Omental fat pad (tissue), 4 donors: ENCODE measurements at places on chromosomes 3 and 15. TPM values are rescaled to one million over a fixed set of nuclear protein-coding genes. Genes with fewer than 3 reads are reported as not detected.

DNA sequence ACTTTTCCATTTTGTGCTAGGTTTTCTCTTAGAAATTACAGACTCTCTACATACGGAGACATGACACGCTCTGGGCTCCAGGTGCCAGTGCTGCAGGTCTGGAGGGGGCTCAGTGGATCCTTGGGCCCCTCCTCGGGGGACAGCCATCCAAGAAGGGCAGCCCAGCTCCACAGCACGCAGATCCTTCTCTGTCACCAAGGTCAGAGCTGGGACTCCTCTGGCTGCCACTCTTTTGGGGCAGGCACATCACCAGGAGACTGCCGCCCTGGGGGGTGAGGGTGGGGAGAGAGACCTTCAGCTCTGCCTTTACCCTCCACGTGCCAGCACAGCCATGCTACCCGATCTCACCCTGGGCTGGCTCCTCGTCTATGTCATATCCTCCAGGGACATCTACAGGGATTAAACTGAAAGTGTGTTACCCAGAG lies 65.6 kb downstream of the ATP10A start:
- DNase-seq, result no peak

GRCh38 chr3:18398448-18398847 lies 26.7 kb downstream of the SATB1 start:
- DNase-seq, result no peak

DNA sequence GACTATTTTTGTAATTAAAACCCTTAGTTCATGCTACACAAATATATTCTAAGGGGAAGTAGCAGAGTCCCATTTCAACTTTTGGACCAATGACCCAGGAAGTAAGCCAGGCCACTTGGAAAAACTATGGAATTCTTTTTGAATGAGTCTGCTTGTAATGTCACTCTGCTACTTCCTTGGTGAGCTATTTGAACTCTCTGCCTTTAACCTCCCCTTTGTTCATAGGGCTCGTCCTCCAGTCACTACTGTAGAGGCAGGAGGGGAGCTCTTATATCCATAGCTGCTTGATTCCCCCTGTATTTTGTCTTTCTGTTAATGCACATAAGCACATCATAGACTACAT lies 119.6 kb downstream of the UACA start:
- DNase-seq, result no peak

DNA sequence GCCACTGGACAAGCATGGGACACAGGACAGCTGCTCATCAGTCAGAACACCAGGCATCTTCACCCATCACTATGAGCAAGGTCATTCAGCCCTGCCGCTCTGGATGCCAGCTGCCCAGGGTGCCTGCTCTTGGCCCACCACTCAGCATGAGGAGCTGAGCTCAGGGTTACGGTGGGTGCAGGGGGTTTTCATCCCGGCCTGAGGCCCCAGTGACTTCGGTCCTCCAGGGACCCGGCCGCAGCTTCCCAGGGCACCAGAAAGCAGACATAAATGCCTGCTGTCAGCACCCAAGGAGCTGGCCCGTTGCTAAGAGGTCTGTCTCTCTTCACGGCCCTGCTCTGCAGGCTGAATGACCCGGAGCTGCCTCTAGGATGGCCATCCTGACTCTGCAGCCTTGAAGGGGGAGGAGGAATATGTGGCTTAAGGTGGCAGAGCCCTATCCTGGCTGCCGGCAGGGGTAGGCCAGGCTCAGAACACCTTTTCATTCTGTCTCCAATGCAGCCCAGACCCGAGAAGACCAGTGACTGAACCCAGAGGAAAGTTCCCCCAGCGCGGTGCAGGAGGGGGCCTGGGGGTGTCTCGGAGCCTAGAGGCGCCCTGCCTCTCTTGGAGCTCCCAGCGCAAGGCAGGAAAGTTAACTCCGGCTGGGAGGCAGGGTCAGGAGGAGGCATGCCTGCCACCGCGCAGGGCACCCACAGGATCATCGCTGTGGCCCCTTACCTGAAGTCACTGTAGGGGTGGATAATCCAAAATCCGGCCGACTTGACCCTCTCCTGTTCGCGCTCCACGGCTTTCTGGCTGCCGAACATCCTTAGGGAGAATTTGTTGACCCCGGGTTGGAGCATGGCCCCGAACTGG lies 1.8 kb downstream of the HCN4 start:
- DNase-seq, result no peak

- no peak for DNase-seq
Observed at GRCh38 chr3:121649645-121650044, 11.1 kb downstream of the HCLS1 start.

DNA sequence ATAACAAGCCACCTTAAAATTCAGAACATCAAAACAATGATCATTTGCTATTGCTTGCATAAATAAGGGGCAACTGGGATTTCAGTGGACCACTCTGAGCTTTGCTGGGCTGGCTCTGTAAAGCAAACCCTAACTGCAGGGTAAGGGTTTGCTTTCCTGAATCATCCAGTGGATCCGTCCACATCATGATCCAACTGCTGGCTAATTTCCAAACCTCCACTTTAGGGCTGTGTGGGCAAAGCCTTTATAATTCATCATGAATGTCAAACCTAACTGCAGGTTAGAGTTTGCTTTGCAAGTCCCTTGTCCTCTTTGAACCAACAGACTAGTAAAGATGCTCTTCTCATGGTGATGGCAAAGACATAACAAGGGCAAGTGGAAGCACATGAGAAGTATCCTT lies 76.1 kb downstream of the SYNPR start:
- no peak for DNase-seq

DNA sequence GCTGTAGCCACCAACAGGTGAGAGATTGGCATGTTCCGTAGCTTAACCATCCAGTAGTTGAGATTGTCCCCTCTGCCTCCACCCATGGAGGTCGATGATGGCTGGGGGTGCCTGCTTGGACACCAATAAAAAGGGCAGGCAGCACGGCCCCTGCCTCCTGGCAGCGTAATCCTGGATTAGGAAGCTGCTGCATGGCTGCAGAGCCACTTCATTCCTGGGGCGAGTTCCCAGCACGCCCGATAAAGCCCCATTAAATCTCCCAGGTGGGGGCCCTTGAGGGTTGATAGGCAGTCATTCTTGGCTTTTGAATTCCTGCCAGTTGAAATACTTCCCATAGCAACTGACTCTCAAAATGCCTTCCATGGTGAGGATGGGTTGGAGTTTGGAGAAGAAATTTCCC lies 67.8 kb downstream of the PLXNA1 start:
- no peak for DNase-seq

DNA sequence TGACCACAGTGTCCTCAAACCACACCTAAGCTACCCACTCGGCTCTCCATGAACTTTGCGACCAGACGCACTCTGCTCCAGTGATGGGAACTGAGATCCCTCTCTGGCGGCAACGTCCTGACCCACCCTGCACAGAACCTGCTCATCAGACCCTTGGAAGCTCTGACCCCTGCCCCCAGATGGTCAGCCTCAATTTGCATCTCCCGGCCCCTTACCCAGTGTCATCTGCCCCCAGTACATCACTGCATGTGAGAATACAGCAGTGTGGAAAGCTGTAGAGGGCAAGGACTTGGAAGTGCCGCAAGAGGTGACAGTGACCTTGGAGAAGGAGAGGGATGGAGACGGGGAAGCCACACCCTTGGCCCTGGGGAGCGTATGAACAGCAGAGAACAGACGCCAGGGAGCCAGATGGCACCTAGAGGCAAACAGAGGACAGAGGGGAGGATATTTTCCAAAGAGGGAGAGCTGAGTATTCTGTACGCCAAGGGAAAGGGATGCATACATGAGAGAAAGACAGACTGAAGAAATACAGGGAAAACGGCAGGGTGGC lies 192.0 kb downstream of the XXYLT1 start:
- DNase-seq, result no peak

DNA sequence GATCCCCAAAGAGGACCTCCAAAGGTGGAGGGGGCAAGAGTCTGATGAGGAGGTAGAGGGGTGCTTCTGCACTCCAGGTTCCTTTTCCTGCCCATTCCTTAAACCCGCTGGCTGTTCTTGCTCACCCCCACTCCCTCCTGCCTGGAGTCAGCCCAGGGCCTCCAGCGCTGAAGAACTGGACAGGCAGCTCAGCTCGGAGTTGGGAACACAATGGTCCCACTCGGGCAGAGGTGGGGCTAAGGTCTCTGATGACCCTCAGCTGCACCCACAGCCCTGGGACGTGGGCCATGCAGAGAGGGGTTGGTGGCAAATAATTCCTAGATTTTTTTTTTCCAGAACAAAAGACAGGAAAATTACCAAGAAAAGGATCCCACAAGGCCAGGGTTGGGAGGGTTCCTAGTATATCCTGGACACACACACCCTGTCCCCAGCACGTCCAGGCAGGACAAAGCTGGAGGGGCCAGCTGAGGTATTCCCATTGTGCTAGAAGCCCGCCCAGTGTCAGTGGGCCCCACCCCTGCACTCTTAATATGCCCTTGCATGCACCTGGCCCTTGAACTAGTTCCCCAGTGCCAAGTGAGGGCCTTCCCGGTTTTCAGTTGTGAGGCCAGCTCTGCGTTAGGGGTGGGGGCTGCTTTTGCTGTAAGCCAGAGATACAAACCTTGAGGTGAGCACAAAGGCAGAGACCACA lies 22.1 kb upstream of the IP6K2 start:
- DNase-seq, result no peak

- no peak for DNase-seq
Observed at GRCh38 chr3:38009807-38010591, 19.4 kb downstream of the VILL start.

- DNase-seq, result no peak
Observed at GRCh38 chr3:127867986-127868385, 45.7 kb upstream of the MGLL start.

- no peak for DNase-seq
Observed at GRCh38 chr15:80695099-80695910, at the start of gene ABHD17C. ABHD17C (plus strand) TSS chr15:80695310; CDS start chr15:80695430, 120 bp downstream.

DNA sequence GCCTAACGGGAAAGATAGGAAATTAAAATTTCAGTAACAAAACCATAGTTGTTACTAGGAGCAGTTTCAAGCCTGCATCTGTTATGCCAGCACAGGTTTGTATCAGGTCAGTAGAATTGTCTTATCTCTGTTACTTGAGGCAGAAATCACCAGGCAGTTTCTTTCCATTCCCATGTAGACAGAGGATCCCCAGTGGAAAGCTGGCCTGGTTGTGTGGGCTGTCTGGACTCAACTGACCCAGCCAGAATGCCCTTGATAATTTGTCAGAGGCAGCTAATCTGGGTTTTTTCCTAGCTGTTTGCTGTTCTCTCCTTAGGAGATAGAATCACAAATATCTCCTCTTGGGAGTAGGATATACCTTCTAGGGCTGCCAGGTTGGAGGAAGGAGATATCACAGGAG lies 1044.7 kb downstream of the IGSF11 start:
- DNase-seq, result no peak

DNA sequence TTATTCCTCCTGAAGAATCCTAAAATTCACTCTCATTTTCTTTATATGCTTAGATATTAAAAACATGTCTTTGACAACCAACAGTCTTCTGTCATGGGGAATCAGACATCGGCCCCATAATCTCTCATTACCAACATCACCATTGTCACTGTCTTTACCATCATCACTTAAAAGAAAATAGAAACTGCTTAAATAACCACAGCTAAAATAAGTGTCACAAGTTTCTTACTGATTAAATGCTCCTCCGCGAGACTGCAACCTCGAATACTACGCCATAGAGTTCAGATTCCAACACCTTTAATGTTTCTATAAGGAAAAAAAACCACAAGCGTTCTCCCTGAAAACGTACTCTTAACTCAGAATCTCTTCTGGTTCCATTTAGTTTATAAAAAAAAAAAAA lies 977.5 kb upstream of the CFAP20DC start:
- DNase-seq, result no peak

- no peak for DNase-seq
Observed at GRCh38 chr3:161854232-161854771, 357.7 kb downstream of the OTOL1 start.

DNA sequence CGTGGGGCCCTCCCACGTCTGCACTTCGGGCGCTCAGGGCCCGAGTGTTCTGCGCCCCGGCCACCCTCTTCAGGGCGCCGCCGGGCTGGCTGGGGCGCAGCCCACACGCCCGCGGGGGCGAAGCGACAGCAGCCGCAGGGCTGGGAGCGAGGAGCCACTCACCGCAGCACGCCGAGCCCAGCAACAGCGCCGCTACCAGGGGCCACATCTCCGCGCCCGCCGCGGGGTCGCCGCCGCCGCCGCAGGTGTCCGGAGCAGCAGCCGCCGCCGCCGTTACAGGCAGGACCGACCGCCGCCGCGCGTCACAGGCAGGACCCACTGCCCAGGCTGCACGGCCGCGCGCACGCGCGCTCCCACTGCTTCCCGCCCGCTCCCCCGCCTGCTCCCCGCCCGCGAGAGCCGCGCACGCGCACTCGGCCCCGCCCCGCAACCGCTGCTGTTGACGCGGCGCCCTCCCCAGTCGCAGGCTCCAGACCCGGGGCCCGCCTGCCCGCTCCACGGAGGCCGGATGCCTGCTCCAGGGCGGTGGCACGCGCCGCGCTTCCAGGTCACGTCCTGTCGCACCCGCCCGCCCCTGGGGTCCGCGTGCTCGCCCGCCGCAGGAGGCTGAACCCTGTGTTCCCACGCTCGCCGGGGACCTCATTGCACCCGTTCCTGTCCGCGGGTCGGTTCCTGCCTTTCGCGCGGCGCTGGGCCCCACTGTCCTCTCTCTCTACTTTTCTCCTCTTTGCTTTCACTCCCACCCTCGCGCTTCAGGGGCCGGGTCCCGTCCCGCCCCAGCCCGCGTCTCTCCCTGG lies at the start of gene CD47:
Gene CD47, minus strand, starts transcription at position 331 of the 797 bp plus-strand sequence. Its CDS starts 123 bp downstream, at position 208.
- peak; percentile 83 for DNase-seq

GRCh38 chr3:44171891-44172290 lies 69.8 kb upstream of the TOPAZ1 start:
- DNase-seq, result no peak

DNA sequence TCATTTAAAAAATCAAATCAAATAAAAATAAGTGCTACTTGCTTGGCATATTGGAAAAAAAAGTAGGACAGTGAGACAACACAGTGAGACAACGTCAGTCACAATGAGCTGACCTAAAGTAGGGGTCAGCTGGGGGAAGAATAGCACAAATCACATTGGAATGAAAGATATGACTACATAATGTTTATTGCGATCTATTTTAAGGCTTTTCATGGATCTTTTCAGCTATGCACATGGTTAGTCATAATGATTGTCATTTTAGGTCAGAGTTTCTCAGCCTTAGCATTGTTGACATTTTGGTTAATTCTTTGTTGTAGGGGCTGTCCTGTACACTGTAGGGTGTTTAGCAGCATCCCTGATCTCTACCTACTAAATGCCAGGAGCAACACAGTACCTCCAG lies 44.5 kb downstream of the CMSS1 start:
- DNase-seq, result no peak

DNA sequence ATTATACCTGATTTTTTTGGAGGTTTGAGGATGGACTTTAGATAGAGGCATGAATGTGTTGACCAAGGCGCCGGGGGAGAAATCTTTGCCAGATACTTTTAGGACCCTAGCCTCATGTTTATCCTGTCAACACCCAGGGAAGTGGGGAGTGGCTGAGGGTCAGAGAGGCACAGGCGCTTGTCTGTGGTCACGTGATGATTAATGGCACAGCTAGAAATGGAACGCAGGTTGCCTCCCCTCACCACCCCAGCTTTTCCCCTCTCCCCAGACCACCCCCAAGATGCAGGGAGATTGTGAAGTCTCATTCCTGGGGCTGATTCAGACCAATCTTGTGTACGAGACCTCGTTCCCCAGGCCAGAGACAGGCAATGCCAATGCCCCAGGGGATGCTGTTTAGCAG lies 218.4 kb upstream of the LINGO1 start:
- DNase-seq, result no peak

LMAN1L gene
- not detected for total RNA-seq

LARP6 gene
- total RNA-seq, result 69.3 TPM

SOX14 gene
- not detected for total RNA-seq

SLC15A2 gene
- 1.7 TPM for total RNA-seq

BUB1B gene
- 0.82 TPM for total RNA-seq

CTXND1 gene
- total RNA-seq, result not detected

GRM7 gene
- total RNA-seq, result 0.28 TPM

FAM81A gene
- total RNA-seq, result 0.38 TPM

SEMA6D gene
- total RNA-seq, result 3.4 TPM
